ENCODE measurements at places on chromosomes 2 and 18.

- no peak for DNase-seq
These were observed 569.4 kb upstream of the SETBP1 start for GRCh38 chr18:44111337-44111736.

DNA sequence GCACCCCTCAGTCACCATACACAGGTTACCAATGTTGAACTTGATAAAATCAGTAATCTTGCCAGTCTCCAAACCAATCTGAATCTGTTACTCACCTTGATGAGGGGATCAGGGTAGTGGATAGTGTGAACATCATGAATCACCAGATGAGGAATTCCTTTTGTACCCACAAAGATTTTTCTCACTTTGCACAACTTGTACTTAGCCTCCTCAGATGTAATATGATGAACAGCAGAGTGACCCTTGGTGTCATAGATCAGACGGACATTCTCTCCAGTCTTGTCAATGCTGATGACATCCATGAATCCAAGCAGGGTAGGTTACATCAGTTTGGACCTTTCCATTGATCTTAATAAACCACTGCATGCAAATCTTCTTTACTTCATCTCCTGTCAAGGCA lies 54.7 kb downstream of the MDH1 start:
- DNase-seq = no peak

DNA sequence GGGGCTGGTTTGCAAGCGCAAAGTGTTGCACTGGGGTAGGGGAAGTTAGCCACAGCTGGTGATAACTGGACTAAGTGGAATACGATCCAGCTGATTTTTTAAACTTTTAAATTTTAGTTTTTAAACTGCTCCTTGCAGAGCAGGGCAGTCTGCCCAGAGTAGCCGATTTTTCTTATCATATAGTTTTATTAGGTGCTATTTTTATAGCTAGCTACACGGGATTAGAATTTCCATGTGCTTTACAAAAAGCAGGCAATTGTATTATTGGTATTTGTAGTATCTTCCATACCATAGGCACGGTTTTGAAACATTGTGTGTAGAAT lies 9.6 kb downstream of the CPLX4 start:
- DNase-seq = no peak

DNA sequence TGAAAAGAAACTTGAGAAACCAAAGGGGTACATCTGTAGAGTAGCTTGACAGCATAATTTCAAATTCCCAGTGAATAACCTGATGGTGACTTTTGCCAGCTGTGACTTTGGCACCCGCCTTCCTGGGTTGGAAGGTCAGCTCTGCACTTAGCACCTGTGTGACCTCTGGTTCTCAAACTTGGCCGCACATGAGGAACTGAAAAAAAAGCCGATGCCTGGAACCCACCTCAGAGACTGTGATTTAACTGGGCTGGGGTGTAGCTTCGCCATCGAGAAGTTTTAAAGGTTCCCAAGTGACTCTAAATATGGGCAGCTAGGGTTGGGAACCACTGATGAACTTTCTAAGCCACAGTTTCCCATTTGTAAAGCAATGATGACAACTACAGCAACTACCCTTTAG lies 6.5 kb downstream of the EFEMP1 start:
- DNase-seq = no peak

- no peak for DNase-seq
These were observed 71.2 kb downstream of the SLC9A4 start for GRCh38 chr2:102544182-102544581.

- no peak for DNase-seq
These were observed 71.4 kb upstream of the THSD7B start for GRCh38 chr2:136693966-136694365.

DNA sequence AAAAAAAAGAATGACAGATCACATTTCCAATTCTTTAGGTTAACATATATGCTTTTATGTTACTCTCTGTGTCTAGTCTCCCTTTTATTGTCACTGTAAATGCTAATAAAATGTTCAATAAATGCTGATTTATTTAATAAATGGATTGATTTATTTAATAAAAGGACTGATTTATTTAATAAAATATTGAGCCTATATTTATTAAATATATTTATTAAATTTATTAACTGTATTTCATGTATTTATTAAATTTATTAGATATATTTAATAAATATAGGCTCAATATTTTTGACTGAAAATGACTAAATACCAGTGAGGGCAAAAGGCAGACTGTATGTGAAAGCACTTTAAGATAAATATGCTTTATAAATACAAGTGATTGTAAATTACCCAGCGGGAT lies 142.6 kb downstream of the SH3BP4 start:
- DNase-seq = no peak

DNA sequence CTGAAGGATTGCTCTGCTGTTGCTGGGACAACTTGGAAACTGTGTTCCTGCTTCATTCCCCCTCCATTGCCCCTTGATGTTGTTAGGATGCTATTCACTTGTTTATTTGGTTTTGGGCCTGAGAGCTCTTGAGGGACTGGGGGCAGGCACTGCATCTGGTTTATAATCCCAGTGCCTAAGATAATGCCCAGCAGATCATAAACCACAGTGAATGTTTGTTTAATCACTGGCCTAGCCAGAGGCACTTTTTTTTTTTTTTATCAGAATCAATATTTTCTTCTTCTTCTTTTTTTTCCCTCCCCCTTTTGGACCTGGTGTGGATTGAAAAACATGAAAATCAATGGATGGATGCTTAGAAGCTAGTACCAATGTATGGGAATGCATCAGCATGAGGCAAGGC lies 38.1 kb downstream of the KCNS3 start:
- no peak for DNase-seq

- no peak for DNase-seq
These were observed 31.8 kb downstream of the KLF7 start for GRCh38 chr2:207133820-207134519.

DNA sequence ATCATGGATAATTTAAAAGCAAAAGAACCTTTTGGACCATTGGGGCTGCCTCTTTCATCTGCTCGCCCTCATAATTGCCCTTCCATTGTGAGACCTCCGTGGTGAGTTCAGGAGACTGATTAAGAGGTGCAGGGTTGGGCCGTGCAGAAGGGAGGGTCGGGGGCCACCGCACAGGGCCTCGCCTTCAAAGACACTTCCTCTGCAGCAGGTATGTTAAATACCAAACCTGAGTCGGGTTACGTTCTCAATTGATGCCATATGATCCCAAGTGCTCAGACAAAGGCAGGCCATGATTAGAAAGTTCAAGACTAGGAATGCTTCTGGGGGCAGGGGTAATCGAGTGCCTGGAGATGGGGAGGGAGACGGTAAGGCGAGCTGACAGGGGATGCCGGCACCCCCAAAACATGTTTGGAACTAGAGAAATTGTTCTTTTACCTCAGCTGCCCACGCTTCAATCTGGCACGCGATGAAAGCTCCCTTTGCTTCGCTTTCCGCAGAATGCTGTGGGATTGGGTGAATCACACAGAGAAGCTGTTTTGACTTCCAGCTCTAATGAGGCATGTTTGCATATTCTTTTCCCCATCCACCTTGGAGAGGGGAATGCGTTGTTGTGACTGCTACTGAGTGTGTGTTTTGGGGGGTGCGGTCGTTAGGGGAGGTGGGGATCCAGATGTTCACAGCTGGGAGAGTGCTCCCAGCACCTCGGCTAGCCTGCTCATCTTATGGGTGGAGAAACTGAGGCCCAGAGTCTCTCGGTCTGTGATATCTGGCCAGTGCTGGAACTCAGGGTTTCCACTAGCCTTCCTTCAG lies 309.1 kb downstream of the MYCN start:
- DNase-seq = no peak

DNA sequence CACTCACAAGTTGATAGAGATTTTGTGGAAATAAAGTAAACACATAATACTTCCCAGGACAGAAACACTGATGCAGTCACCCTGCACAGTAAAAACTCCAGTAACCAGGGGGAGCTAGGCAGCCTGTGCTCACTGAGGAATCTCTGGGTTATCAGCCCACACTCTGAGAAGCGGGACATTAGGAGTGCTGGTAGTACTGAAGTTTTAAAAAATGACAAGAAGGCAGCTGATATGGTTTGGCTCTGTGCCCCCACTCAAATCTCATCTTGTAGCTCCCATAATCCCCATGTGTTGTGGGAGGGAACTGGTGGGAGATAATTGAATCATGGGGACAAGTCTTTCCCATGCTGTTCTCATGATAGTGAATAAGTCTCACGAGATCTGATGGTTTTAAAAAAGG lies 31.4 kb downstream of the KCTD1 start:
- no peak for DNase-seq

- no peak for DNase-seq
These were observed 23.2 kb downstream of the SUMO1 start for GRCh38 chr2:202215179-202215578.

DNA sequence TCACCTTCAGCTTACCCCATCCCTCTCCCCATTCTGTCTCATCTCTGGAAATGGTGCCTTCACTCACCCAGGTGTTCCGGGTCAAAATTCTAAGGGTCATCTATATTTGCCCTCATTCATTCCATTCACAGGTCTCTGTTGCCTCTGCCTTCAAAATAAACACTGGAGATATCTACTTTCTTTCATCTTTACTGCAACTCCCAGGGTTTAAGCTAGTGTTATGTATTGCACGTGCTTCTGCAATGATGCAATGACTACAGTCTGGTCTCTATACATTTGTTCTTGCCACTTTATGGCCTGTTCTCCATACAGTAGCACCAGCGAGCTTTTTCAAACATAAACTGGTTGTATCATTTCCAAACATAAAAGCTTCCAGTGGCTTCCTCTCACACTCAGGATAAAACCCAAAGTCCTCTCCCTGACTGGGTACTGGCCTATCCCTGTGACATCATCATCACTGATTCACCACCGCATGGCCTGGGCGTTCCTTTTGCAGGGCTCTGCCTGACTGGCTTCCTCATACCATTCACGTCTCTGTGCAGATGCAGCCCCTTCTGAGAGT lies 14.3 kb downstream of the DSG2 start:
- DNase-seq = peak; percentile 75

GRCh38 chr2:228731517-228731916 lies 539.6 kb downstream of the PID1 start:
- DNase-seq = no peak

- DNase-seq = peak; percentile 14
These were observed 17.1 kb upstream of the ZNF532 start for GRCh38 chr18:58847383-58848071.

DNA sequence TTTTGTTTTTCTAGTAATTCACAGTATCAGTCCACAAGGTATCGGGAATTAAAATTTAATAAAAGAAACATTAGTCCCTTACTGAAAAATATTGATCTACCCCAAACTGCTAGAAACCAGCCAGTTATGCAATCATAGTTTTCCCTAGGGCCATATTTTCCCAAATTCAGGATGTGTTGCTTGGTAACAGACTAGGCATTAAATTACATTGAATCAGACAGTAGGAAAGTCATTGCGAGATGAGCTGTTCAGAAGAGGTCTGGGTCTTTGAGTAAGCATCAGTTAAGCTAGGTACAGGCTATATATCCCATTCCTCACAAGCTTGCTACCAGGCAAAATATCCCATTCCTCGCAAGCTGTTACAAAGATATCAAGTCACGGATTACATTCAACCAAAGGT lies 123.0 kb upstream of the CCDC150 start:
- DNase-seq = no peak

- peak; percentile 51 for DNase-seq
These were observed 80.3 kb downstream of the DYNAP start for GRCh38 chr18:54671291-54671881.

- no peak for DNase-seq
These were observed 84.1 kb downstream of the SMIM21 start for GRCh38 chr18:75343389-75343788.

DNA sequence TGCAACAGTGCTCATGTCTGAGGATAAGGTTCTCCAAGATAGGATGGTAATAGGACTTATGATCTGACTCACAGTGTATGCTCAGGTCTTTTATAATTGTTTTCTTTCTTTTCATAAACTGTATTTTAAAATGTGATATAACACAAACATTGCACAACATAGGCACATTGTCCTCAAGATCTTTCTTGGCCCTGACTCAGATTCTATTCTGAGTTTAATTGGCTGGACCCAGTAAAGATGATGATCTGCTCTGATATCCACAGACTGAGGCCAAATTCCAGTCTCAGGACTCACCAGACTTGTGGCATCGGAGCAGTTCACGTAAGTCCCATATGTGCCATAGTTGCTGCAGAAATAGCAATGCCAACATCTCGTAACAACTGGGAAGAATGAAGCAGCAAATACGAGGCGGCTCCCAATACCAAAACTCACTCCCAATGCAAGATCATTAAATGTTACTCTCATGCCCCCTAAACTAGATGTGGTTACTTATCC lies 448.9 kb upstream of the SLC14A2 start:
- peak; percentile 17 for DNase-seq

DNA sequence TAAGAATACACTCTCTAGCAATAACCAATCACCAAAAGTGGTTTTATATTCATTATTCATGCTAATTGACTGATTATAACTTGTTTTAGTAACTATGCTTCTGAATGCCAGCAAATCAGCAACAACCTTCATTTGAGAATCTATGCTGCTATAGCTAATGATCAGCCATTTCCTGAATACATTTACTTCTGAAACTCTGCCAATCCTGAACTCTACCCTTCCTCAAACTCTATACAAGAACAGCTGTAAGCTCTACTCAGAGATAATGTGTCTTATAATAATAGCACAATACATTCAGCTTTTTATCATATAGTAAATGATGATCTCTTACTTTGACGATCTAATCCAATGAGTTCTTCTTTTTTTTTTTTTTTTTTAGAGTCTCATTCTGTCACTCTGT lies 85.7 kb upstream of the EPAS1 start:
- no peak for DNase-seq

GRCh38 chr2:198883604-198884003 lies 574.1 kb downstream of the SATB2 start:
- no peak for DNase-seq

GRCh38 chr2:70753902-70754301 lies 14.1 kb downstream of the ADD2 start:
- no peak for DNase-seq

DNA sequence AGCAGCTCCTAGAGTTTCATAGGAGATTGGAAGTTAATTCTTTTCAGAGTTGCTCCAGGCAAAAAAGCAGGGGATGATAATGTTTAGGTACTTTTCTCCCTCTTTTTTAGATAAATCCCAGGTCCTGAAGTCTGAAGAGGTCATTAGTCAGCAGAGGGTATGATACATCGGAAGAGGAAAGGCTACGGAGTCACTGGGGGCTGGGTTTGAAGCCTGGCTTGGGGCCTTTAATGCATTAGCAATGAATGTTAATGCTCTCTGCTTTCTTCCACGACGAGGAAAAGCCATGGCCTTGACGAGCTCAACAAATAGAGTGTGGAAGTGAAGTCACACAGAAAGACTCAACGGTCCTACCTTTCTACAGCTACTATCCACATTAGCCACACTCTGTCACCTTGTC lies 235.1 kb downstream of the NCKAP5 start:
- no peak for DNase-seq

GRCh38 chr2:71782323-71782722 lies 329.0 kb downstream of the DYSF start:
- no peak for DNase-seq

GRCh38 chr2:36408198-36408703 lies 52.7 kb downstream of the CRIM1 start:
- no peak for DNase-seq

Data from suppressor macrophage (primary cell).